ENCODE measurements at places on chromosomes 3 and 15.

GRCh38 chr3:114827495-114827894 lies 319.6 kb downstream of the ZBTB20 start:
- DNase-seq = no peak

DNA sequence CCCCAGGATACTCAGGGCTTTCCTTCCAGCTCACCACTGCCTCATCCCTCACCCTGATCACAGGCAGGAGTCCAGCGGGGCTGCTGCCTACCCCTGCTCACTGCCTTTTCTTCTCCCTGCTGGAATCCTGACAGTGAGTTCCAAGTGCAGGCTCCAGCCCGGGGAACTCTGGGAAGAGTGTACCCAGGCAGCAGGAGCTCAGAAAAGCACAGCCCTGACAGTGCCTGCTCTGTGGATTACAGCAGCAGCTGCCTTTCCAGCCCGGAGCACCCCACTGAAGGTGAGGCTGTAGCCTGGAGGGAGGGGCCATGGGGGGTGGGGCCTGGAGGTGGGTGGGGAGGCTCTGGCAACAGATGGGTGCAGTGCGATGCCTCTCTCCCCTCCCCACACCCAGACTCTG lies 6.1 kb upstream of the JMJD7 start:
- no peak for DNase-seq

DNA sequence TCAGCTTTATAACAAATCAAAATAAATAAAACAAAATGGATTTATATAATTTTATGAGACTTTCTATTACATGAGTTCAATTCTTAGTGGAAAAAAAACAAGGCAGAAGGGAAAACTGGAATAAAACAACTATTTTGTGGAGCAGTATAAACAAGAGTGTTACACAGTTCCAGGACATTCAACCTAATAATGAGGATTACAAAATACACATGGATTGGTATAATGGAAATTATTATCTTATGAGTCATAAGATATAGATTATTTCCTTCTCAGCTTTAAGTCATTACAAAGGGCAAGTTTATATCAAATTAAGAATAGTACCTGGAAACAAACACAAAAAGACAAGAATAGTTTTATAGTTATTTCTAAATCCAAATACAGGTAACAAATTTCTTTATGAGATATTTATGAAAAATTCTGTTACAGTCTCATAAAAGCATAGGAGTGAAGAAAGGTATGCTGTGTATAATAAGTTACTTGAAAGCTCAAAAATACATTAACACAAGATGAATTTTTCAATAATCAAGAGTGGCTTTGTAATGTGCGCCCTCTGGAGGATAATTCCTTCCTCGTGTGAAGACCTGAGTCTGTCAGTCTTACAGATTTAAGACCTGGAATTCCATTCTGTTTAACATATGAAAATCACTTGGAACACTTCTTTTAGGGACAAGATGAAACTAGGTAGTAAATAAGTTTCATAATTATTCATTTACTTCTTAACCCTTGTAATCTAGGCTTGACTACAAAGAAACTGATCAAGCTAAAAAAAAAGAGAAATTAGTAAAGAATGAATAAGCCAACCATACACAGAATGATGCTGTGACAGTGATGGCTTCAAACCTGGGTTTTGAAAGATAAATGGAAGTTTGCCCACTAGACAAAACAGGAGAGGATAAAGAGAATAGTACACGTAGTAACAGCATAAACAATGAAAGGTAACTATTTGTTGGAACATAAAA lies 9.5 kb downstream of the COPS2 start:
- no peak for DNase-seq

DNA sequence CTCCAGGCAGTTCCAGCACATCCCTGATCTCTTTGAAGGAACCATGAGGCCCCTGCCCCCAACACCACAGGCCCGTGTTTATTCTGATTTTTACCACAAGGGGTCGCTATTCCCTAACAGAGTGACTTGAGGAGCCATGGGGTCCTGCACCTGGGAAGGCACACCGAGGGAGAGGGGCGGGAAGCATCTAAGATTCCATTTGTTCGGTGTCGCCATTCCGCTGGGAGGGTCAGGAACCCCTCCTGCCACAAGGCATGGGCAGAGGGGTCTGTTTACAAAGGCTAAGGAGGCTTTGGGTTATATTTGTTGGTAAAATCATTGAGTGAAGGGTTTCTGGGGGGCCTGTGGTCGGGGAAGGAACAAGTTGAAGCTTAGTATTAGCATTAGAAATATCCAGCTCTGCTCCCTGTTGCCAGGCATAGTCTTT lies 77.1 kb downstream of the WDR76 start:
- DNase-seq = no peak

- DNase-seq = no peak
These were observed 50.0 kb upstream of the RPL35A start for GRCh38 chr3:197899833-197900478.
